ENCODE measurements at places on chromosomes 4 and X.

- DNase-seq, result no peak
These were observed 7.9 kb downstream of the PITX2 start for GRCh38 chr4:110614976-110615352.

DNA sequence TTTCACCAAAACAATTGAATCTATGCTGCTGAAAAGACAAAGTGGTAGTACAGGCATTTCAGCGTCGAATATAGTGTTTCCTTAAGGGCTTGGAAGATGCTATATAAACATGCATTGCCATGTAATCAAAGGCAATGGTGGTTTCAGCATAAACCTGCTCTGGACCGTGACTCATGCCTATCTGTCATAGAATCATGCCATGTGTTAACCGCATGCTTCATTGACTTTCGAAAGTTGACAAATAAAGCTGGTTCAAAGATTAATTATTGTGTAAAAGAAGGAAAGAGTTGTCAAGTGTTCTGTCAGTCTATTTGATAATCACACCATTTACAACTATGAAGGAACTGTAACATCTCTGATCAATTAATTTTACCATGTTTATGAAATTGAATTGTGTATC is 83.2 kb downstream of the FUNDC1 start:
- DNase-seq, result no peak

DNA sequence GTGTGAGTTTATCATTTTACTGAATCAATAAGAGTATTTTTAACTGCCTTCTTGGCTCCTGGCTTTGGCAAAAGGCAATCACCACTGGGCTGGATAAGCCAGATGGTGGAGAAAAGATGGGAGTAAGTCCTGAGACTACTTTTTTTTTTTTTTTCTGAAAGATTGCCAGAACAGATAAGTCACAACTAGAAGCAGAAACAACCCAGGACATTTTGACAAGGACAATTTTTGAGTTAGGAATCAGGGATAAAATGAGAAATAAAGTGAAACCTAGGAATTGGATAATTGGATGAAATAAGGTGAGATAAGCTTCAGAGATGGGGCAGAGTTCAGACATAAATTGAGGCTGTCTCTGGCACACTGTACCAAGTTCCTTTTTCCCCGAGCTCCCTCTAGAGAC is 471.0 kb downstream of the KLHL13 start:
- DNase-seq, result no peak

DNA sequence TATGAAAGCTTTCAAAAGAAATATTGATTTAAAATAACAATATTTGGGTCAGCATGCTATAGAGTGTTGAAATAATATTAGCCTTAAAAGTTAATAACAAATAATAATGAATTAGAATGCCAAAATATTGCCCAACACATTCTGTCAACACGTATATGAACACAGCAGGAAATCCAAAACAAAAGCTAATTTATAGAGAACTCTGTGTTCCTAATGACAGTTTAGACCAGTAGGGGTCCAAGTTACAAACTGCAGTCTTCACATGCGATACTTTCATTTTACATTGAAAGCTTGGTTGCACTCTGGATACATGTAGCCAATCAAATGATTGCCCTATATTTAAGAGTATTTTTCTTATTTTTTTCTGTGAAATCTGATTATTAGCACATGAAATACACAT is 274.4 kb downstream of the DCTD start:
- DNase-seq, result peak; percentile 40

DNA sequence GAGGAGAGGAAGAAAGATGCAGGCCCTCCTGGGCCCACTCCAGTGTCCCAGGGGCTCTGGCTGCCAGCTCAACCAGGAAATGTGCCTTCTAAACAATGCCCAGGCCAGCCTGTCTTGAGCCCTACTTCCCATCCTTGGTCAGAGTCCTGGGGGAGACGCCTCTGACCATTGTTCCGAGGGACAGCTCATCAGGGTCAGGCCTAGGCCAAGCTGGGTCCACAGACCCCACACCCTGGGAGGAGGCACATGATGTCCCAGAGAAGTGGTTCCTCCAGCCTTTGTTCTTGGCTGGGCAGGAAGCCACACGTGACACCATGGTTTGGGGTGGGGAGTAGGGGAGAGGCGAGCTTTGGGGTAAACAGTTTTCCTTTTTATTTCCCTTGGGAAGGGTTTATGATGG is 102.5 kb downstream of the EFNB1 start:
- no peak for DNase-seq

DNA sequence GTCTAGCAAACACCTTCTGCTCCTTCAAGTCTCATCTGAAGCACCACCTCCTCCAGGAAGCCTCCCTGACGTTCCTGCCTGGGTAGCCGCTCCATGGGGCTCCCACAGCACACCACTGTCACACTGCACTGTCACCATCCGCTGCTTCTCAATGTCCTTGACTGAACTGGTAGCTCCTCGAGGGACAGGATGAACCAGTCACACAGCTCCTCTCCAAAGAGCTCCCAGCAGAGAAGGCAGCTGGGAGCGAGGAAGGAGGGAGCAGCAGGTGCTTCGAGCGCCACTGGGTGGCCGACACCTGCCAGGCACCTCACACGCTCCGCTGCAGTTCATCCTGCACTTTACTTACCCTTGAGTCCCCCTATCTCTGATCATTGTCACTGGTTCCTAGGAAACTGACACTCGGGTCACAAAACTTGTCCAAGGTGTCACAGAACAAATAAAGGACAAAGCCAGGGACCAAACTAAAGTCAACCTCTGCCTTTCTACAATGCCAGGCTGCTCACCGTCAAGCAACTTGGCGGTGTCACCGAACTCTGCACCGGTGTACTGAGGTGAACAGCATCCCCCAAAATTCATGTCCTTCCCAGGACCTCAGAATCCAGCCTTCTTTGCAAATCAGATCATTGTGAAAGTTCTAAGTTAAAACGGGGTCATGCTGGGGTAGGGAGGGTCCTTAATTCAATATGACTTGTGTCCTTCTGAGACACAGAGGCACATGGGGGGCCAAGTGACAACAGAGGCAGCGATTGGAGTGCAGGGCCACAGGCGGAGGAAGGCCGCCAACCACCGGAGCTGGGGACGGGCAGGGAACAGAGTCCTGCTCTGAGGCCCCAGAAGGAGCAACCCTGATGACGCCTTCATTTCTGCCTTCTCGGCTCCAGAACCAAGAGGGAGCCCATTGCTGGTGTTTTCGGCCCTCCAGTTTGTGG is 5.5 kb upstream of the S100P start:
- DNase-seq, result peak; percentile 65
